RPMI7951 (cell line): ENCODE measurements at places on chromosomes 5 and 9. TPM values are rescaled to one million over a fixed set of nuclear protein-coding genes. Genes with fewer than 3 reads are reported as not detected.
A peak's percentile ranks its signal among the peaks of the same experiment; 100 is the strongest.

- DNase-seq, result no peak
Measured at GRCh38 chr5:54176066-54176830, 134.1 kb downstream of the ARL15 start.

DNA sequence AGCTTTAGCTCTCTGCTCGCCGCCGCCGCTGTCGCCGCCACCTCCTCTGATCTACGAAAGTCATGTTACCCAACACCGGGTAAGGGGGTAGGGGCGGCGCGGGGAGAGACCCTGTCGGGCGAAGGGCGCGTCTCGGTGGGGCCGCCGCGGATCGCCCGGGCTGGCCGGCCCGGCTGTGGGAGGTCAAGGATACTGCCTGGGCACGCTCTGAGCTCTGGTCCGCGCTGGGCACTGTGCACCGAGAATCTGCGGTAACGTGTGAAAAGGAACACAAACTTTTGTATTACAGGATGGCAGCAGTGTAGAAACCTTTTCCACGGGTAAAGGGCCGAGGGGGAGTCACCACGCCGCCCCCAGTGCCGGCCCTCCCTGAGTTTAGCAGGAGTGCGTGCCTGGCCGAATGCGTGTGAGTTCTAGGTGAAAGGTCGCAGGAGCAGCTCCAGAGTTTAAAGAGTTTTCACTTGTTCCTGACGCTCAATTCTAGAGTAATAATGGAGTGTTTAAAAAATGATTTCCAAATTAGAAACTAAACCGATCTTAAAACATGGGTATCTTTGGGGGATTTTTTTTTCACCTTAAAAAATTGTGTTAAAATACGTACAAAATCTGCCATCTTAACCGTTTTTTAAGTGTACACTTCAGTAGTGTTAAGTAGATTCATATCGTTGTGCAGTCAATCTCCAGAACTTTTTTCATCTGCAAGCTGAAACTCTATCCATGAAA is at the start of gene HSDL2:
Gene HSDL2, plus strand, starts transcription at position 7 of the 723 bp plus-strand sequence. Its CDS starts 56 bp downstream, at position 63.
- DNase-seq, result peak; percentile 37

CREBRF gene
- total RNA-seq, result 4.4 and 6.5 TPM in 2 replicates

CYSRT1 gene
- 0.36 and 1.1 TPM in 2 replicates for total RNA-seq

TMEM232 gene
- 0.24 and 0.29 TPM in 2 replicates for total RNA-seq

DNA sequence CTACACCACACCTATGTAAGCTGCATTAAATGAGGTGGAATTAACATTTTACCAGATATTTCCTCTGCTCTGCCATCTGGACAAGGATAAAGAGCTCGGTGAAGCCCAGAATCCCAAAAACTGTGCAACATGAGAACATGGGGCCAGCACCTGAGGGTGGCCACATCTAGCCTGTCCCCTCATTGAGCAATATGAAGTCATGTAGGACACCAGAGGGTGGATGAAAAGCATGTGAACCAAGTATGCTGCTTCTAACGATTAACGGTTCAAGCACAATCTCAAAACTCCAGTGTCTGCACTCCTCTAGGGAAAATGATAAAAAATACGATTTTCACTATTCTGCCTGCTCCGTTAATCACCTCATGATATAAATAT is 545.8 kb downstream of the EBF1 start:
- no peak for DNase-seq

DNA sequence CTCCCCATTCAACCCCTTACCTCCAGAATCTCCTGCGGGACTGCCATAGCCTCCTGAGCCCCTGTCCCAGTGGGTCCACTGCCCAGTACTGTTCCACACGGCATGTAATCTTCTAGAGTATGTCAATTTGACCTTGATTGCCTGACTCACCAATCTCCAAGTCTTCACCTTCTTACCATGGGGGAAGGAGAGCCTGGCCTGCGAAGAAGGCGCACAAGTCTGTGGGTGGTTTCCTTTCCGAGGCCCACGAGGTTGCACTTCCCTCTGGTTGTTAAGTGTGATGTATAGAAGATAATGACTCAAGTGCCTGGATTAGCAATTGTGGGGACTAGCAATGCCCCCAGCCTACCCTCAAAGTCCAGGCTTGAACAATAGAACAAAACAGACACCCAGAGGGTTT is 8.1 kb upstream of the TENT4A start:
- DNase-seq, result peak; percentile 26

DNA sequence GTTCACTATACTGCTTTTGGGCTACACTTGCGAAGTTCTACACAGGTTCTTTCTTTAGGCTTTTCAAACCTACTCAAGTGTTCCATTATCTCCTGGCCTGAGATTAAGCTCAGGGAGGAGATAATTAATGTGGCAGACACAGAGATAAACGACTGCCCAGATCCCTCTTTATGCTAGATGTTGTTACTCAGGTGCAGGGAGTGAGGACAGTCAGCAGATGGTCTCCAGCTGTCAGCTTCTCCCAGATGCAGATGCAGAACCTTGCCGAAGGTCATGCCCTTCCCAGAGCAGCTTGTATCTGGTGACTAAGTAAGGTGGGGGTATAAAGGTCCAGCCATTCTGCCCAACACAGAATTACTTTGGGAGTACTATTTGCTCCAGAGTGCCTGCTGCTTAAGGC is 166.2 kb downstream of the ZNF462 start:
- DNase-seq, result peak; percentile 59

DNA sequence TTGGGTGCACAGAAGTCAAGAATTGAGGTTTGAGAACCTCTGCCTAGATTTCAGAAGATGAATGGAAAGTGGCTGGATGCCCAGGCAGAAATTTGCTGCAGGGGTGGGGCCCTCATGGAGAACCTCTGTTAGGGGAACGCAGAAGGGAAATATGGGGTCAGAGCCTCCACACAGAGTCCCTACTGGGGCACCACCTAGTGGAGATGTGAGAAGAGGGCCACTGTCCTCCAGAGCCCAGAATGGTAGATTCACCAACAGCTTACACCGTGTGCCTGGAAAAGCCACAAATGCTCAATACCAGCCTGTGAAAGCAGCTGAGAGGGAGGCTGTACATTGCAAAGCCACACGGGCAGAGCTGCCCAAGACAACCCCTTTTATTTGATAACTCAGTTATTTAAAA is 383.5 kb downstream of the TLE4 start:
- no peak for DNase-seq

GRCh38 chr5:72598401-72599064 is 91.3 kb upstream of the ZNF366 start:
- DNase-seq, result peak; percentile 45

- no peak for DNase-seq
Measured at GRCh38 chr9:127990554-127990953, 9.8 kb upstream of the EEIG1 start.

- DNase-seq, result no peak
Measured at GRCh38 chr9:93091056-93091452, 5.0 kb upstream of the CARD19 start.

DNA sequence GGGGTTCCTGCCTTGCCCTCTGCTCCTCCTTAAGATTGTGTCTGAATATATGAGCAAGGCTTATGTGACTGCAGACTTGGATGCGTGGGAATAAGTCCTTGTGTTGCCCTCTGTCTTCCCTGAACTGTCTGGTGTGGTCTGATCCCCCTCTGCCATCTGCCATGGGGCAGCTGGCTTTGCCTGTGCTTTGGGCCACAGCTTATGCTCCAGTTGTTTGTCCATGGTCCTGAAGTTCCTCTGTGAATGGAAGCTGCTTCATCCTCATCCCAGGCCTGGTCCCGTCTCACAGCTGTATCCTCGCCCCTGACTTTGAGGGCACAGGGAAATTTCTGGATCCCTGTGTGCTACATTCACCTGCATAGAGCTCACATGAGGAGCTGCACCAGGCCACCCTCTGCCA is 14.7 kb downstream of the IL31RA start:
- DNase-seq, result peak; percentile 7

GRCh38 chr5:173228639-173229381 is 6.2 kb downstream of the NKX2-5 start:
- DNase-seq, result peak; percentile 22

DNA sequence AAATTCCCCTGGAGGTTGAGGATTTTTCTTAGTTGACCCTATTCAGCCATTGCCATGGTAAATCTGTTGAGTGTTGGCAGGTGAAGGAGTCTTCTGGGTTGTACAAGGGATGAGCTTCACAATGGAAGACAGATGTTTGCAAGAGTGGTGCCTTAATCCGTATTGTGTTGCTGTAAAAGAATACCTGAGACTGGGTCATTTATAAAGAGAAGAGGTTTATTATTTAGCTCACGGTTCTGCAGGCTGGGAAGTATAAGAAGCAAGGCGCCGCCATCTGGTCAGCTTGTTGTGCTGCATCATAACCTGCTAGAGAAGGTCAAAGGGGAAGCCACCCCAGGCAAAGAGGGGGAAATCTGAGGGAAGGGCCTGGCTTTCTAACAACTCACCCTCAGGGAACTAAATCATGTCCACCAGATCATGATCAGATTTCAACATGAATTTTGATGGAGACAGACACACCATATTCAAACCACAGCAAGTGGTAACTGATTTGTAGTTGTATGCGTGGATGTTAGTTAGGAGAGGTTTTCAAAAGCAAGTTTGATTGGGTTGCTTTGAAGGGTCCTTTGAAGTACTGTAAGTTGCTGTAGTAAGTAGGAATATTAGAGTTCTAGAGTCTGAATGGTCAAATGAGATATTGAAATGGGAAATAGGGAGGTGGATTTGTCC is 2.5 kb downstream of the TNPO1 start:
- DNase-seq, result peak; percentile 56

- peak; percentile 78 for DNase-seq
Measured at GRCh38 chr9:137150617-137151457, 11.9 kb downstream of the GRIN1 start.

DNA sequence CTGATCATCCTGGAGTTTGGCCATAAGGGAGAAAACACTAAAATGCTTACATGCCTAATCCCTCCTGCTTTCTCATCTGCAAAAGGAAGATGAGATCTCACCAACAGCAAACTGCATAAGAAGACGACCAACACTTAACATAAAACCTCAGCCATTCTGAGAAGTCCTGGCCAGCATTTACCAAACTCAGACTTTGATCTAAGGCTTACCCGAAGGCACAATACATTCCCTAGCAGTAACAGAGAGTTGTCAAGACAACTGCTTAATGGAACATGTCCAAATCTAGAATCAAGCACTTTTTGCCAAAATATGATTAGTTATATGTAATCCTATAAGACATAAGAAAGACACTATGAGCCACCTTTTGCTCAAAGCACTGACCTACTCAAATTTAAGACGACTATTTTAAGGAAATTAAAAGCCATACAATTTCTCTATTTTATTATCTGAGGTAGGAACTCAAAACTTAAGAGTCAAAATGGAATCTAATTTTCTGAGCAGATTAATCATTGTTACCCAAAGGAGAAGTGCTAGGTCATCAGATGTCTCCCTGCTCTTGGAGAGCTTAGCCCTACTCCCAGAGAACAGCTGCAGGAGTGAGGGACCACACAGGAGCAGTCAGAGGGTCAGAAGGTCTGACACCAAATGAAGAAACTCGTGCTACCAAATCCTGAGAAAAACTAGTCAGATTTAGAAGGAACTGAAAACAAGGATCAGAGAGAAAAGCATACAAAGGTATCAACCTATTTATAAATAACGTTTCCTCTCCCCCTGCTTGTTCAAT is 39.3 kb downstream of the EPB41L4A start:
- no peak for DNase-seq

BRINP1 gene
- under 0.01 and 0.24 TPM in 2 replicates for total RNA-seq

GRCh38 chr9:108087781-108088180 is 598.2 kb upstream of the KLF4 start:
- DNase-seq, result no peak

DNA sequence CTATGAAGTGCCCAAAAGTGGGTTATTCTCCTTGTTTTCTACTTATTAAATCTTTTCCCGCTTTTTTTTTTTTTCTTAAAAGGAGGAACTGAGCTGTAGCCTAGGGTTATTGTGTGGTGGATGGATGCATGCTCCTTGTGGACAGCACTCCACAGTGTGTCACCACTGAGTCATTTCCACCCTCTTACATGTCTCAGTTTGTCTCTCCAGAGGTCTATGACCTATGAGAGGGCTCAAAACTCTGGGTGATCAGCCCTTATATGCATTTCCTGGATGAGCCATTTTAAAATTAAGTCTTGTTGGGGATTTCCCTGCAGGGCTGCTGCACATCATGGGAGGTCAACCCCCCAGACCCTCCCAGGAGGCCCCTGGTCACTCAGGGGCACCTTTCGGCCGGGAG is 102.2 kb upstream of the MOCS2 start:
- DNase-seq, result peak; percentile 90

DNA sequence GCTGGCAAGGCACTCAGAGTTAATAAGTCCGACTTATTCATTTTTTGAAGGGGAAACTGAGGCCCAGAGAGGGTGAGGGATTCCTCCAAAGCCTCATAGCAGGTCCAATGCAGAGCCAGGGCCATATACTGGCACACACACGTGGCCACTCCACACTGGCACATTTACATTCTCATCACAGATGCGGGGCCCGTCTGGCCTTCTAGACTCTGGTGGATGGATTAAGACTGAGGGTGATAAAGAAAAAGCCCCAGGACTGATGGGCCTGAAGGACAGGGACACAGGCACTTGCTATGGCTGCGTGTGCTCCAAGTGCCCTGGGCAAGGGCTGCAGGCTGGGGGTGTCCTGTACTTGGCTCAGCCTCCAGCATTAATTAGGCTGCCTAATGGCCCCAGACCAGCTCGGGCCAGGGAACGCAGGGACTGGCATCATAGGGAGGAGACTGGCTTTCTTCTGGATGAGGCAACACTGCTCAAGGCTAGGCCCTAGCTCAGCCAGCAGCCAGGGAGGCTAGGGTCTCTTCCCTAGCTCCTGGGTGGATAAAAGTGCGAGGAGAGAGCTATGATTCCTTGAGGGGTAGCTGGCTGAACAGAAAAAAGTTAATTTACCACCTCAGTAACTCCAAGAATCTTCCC is 28.5 kb upstream of the CSF1R start:
- no peak for DNase-seq

DNA sequence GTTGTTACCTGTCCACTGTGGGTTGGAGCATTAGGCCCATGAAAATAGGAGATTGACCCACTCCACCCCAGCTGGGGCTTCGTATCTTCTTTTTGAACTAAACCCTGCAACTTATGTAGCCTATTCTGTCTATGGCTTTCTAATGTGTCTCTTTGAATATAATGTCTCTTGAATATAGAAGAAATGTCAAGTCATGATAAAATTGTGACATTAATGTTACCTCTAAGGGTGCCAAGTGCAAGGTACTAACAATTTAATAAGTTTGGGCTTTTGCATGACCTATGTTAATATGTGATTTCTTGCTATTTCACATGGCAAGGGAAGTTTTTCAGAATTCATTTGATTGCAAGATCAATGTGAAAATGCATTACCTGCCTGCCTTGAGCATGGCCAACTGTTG is 40.4 kb upstream of the PUM3 start:
- no peak for DNase-seq

DNA sequence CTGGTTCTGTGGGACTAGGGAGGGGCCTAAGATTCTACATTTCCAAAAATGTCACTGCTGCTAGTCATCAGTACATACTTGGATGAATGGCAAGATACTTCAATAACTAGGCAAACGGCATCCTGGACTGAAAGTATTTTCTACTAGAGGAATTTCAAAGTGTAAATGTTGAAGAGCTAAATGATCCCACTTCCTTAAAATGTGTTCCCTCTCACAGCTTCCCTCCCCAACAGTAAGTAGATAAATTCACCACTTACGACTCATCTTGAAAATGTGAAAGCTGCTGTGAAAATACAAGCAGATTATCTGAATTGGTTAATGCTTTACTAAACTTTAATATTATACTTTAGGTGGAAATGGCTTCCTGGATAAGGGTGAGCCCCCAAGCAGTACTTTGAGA is 1571.5 kb upstream of the WWC1 start:
- DNase-seq, result no peak
